Stimulated activated CD8-positive, alpha-beta memory T cell treated with anti-CD3 and anti-CD28 coated beads, Interleukin-12 subunit alpha, Interleukin-12 subunit beta, amount 100 ng/mL, for 4 hours (primary cell): ENCODE measurements at places on chromosomes 7 and 10.

GRCh38 chr10:92773776-92774175 is 74.5 kb upstream of the EXOC6 start:
- DNase-seq = no peak

- DNase-seq = peak; percentile 57
Observed at GRCh38 chr10:31133792-31134310, 102.2 kb upstream of the ZNF438 start.

DNA sequence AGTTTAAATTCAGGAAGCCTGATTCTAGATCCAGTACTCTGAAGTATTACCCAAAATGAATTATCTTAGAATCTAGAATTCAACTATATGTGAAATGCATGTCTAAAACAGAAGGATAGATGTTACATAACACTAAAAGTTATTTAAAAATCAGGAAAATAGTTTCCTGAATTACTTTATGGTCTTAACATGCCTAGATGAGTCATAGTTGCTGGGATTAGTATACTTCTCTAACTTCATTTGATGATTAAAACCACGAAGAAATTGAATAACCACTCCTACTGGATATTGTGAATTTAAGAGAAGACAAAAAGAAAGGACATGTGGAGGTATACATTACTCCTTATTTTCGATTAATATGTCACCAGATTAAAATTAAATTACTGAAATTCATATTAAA is 65.5 kb downstream of the ATAD1 start:
- DNase-seq = no peak

- no peak for DNase-seq
Observed at GRCh38 chr10:4770801-4771553, 55.0 kb upstream of the AKR1E2 start.

DNA sequence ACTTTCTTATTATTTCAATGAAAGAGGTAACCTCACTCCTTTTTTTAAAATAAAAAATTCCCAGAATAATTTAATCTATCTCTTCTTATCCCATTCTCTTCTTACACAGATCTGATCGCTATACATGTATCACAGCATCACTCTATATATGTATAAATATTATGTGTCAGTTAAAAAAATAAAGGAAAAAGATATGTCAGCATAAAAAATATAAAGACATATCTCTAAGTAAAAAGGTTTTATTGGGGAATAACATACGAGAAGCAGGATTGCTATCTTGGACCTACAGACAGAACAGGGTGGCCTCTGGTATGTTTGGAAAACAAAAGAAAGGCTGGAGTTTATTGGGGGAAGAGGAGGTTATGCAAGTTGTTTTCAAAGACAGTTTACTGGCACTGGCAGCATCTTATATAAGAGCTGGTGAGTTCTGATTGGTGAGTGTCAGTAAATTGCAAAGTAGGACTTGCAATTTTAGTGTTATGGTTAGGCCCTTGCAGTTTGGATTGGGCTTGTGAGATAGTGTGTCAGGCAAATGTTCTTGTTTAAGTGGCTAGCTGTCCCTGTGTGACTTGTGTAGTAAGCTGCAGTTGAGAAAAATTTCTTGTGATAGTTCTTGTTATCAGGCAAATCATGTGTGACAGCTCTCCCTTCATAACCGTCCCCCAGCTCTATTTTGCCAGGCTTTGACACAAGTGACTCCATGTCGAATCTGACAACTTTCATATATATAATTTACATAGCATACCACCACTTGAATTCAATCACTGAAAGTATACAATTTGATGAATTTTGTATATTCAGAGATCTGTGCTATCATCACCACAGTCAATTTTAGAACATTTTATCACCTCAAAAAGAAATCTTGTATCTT is 118.2 kb downstream of the HBP1 start:
- DNase-seq = no peak

DNA sequence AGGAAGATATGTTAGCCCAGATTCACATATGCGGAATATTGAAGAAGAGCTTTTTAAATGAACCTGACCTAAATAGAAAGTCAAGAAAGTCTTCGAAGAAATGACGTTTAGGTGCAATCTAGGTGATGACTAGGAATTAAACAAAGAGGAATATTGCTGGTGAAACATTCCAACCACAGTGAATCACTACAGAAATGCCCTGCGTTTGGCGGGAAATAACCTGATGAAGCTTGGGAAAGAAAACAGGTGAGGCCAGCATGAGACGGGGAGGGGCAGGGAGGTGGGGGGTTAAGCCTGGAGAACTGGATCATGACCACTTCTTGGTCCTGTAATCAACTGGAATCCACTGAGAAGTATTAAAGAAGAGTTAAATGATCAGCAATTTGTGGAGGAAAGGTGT is 299.4 kb upstream of the VSTM2A start:
- no peak for DNase-seq

GRCh38 chr10:59750155-59750945 is 2.9 kb downstream of the MRLN start:
- DNase-seq = no peak

- no peak for DNase-seq
Observed at GRCh38 chr7:88635149-88635548, 124.4 kb upstream of the ZNF804B start.

GRCh38 chr7:30988351-30989005 is 24.7 kb downstream of the GHRHR start:
- no peak for DNase-seq
